ENCODE measurements at places on chromosomes 5 and 9.

DNA sequence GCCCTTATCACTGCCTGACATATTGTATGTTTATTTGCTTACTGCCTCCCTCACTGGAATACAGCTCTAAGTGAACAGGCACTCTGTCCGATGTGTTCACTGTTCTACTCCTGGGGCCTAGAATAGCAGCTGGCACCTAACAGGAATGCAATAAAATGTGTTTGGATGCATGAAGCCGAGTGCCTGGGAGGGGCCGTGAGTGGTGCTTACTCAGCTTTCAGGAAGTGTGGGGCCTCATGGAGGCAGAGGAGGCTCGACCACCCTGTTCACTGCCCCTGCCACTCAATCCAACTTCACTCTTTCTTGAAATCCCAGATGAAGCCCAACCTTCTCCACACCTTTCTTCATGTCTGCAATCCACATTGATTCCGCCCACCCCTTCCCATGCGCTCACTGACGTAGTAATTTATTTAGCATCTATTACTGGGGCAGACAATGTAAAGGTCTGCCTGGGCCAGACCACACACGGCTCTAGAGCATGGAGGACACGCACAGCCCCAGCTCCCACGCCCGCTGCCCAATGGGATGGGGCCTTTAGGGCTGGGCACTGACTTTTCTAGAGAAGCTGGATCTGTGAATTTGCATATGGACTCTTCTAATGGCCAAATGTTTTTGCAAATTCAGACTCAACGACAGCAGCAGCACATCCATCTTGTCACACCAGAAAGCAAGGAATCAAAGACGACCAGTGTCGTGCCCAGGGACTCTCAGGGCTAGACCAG lies 21.3 kb downstream of the TBC1D9B start:
- no peak for DNase-seq

DNA sequence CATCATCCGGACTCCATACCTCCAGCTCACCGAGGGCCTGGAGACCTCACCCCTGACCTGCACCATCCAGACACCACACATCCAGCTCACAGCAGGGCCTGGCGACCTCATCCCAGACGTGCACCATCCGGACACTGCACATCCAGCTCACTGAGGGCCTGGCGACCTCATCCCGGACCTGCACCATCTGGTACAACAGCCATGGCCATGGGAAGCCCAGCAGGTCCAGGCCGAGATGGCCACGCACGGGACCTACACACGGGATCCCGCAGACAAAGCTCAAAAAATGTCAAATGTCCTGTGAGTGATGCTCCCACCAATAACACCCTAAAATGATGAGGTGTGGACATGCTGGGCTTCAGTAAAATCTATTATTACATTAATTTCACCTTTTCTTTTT lies 9.7 kb downstream of the TERT start:
- no peak for DNase-seq

GRCh38 chr5:179357031-179357430 lies 11.8 kb upstream of the ADAMTS2 start:
- no peak for DNase-seq

DNA sequence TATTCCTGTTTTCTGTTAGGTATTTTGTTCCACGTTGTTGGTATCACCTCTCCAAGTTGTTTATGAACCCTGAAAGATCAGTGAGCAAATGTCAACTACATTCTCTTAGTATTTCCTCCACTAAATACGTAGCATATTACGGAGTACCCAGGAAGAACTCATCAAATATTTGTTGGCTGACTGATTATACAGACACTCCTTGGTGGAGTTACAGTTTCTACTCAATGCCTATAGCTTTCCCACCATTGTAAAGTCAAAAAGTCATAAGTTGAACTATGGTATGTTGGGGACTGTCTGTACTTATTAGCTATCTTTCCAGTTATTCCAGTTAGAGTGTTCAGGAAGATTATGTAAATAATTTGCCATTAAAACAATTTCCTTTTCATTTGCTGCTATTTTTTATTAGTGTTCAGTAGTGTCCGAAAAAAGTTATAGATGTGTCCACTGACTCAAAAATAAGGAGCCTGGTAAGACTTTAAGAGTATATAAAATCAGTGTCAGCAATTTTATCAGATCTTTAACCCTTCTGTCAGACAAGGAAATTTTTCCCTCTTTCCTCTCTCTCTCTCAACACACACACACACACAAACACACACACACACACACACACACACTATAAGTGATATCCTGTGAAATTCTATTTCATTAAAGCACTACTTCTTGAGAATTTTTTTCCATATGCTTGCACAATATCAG lies 6.8 kb upstream of the APBA1 start:
- no peak for DNase-seq

- DNase-seq, result no peak
Observed at GRCh38 chr5:43711496-43711895, 108.5 kb downstream of the NNT start.

DNA sequence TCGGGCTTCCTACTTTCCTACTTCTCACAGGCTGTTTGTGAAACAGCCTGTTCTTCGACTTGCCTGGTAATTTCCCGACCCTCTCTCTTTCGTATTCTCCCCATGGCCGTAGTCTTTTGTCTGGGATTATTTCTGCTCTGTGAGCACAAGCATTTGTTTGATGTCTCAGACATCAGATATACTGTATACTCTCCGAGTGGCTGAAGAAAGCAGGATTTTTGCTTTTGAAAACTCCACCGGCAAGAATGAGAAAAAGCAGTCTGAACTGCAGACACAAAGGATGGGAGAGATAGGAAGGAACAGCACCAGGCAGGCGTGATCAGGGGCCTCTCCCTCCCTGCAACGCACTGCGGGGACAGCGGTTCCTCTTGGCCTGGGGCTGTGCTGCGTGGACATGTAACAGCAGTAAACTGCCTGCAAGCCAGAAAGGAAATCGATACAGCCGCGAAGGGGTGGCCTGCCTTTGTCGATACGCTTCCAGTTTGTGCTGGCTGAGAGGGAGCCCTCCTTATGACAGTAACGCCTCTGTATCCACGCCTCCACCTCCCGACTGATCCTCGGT lies 313.9 kb upstream of the TLE4 start:
- no peak for DNase-seq

DNA sequence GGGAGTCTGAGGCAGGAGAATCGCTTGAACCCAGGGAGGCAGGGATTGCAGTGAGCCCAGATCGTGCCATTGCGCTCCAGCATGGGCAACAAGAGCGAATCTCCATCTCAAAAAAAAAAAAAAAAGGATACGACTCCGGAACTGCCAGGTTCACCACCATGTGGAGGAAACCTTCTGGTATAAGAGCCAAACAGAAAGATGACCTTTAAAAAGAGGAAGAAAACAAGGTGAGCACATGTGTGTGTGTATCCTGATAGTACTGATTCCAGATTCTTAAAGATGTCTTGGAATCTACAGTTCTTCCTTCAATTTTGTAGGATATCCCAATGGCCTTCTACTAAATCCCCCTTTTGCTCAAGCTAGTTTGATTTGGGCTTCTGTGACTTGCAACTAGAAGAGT lies 33.7 kb downstream of the FBXO10 start:
- DNase-seq, result no peak

DNA sequence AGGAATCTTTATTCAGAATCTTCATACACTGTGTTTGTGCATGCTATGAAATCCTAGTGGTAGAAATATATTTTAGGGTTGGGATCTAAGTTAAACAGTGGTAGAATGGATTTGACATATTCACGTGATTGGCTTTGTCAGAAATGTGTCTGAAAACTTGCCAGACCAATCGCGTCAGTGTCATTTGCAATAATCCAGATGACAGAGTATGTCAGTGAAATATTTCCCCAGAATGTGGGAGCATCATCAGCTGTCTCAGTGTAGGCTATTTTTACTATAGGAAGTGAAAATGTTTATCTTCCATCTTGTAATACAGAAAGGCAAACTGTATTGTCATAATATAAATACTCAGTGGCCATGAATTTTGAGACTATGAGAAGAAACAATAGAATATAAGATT lies 220.6 kb upstream of the EDIL3 start:
- DNase-seq, result no peak

- DNase-seq, result no peak
Observed at GRCh38 chr5:117999939-118000549, 988.3 kb downstream of the DTWD2 start.

GRCh38 chr9:86337469-86338108 lies 16.6 kb downstream of the TUT7 start:
- no peak for DNase-seq

- no peak for DNase-seq
Observed at GRCh38 chr9:131743501-131743900, 3.6 kb upstream of the RAPGEF1 start.

DNA sequence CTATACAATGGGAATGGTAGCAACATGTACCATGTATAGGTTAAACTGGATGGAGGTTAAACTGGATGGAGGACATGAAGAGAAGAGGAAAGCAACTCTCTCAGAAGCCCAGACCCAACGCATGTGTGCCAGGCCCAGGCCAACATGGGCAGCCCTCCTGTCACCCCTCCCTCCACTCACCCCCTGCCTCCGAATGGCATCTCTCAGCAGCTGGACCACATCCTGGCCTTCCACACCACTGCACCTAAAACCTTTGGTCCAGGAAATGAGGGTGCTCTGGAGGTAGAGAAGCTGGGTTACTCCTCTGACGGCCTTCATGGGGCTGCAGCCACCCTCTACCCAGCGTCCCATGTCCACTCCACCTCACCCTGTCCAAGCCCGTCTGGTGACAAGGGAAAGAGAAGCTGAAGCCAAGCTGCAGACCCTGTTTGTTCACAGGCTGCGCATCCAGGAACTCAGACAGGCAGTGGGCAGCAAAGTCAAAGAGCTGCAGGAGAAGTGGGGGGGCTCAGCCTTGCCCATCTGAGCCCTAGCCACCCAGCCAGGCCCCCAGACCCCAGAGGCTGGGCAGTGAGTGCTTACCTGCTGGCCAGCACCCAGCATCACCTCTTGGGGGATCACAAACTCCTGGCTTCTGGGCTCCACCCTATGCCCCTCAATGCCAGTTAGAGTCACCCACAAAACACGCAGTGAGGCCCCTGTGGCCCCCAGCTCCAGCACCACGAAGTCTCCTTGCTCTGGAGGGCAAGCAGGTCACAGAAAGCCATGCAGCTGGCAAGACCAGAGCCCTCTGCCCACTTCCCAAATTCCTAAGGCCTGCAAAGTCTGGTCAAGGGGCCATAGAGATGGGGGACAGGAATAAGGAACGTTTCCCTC lies 8.5 kb downstream of the HK3 start:
- DNase-seq, result no peak

DNA sequence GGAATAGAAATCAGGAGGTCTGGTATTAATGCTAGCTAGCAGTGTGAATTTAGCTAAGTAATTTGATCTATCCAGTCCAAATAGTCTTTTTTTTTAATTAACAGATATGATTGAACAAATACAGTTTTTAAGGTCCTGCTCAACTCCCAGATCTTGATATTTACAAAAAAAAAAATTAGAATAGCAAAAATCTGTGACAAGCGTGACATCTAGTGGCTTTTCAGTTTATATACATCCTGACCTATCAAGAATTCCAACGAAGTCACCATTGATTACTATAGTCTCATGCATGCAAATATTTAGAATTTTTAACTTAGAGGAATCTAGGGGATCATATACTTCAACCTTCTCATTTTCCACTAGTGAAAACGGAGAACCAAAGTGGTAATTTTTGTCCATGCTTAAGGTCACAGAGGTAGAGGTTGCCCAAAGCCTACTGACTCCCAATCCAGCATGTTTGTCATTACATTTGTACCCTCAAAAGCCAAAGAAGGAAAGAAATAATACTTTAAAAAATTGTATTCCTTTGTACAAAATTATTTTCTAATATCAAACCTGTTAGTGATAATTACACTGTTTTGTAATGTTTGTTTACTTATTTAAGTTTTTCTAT lies 17.6 kb upstream of the TARS1 start:
- DNase-seq, result no peak

DNA sequence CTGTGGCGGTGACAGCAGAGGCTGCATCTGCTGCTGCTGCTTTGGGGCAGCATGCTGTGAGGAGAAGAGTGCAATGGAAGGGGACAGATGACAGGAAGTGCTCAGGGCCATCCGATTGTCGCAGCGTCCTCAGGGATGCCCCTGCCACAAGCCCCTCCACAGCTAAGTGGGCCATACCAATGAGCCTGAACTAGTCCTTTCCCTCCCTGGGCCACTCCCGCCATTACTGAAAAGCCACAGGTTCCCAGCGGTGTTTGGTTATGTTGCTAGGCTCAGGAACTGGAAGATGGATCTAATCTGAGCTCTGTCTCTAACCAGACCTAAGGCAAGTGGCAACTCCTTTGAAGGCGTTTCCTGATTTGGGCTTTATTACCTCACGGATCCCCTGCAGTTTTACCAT lies 109.2 kb downstream of the GAPVD1 start:
- no peak for DNase-seq

DNA sequence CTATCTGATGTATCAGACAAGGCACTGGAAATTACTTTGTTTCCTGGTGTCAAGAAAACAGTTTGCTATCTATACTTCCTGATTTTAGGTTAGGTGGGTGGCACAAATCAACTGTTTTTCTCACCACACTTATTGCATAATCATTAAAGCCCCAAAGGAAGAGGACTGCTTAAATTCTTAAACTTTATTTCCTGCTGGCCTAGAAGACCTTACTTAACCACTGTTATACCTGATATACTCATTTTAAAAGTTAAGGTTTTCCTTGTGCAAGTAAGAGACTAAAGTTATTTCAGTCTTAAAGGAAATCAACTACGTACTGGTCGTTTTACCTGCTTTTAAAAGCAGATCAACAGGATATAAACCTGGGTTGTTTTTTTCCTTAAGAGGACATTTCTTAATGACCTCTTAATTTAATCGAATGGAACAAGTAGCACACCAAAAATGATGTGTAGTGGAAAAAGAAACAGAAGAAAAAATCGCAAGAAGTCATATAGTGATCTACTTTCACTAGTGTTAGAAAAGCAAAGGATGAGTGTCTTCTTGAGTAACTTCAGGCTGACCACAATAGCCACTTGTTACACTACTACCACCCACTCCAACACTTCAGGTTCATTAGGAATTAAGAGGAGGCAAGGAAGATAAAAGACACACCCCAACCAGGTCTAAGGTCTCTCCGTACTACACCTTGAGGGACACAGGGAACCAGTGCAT lies 974 bp downstream of the CLINT1 start:
- DNase-seq, result no peak

GRCh38 chr5:148385094-148385493 lies 1.3 kb downstream of the FBXO38 start:
- DNase-seq, result no peak

- no peak for DNase-seq
Observed at GRCh38 chr9:37511016-37512010, 25.6 kb downstream of the POLR1E start.

All from T-helper 1 cell (primary cell).